AG04449 (cell line): ENCODE measurements at places on chromosomes 7 and 10.

GRCh38 chr7:155961241-155962190 is 149.3 kb upstream of the SHH start:
- no peak for DNase-seq

DNA sequence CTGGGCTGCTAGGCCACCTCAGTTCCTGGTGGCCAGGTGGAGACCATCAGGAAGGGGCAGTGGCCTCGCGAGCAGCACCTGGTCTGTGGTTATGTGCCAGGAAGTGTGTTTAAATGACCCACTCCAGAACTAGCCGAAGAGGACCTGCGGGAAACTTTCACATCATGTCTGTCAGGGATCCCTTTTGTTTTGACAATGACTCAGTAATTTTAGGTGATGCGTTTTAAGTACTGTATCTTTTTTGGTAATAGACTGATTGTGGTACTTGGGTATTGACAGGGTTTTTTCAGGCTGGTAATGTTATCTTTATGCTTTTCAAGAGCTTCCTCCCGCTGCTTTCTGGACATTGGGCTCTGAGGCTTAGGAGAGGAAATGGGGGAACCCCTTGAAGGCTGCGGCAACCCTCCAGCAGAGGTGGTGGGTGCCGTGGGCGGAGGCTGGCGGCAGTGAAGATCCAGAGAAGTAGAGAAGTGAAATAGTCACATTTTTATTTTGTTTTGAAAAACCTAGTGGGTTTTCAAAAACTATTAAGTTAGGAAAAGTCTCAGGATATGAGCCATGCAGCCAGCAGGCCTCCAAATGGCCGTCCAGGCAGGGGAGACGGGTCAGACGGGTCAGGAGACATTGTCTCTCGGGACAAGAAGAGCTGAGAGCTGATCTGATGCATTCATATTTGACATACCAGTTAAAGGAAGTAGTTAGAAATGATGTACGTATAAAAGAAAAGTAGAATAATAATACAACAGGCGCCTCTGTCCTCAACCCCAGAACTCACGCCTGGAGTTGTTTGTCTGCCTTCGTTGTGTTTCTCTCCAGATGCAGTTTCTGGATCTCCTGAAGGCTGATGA is 27.7 kb downstream of the PPP2R2D start:
- DNase-seq: no peak

DNA sequence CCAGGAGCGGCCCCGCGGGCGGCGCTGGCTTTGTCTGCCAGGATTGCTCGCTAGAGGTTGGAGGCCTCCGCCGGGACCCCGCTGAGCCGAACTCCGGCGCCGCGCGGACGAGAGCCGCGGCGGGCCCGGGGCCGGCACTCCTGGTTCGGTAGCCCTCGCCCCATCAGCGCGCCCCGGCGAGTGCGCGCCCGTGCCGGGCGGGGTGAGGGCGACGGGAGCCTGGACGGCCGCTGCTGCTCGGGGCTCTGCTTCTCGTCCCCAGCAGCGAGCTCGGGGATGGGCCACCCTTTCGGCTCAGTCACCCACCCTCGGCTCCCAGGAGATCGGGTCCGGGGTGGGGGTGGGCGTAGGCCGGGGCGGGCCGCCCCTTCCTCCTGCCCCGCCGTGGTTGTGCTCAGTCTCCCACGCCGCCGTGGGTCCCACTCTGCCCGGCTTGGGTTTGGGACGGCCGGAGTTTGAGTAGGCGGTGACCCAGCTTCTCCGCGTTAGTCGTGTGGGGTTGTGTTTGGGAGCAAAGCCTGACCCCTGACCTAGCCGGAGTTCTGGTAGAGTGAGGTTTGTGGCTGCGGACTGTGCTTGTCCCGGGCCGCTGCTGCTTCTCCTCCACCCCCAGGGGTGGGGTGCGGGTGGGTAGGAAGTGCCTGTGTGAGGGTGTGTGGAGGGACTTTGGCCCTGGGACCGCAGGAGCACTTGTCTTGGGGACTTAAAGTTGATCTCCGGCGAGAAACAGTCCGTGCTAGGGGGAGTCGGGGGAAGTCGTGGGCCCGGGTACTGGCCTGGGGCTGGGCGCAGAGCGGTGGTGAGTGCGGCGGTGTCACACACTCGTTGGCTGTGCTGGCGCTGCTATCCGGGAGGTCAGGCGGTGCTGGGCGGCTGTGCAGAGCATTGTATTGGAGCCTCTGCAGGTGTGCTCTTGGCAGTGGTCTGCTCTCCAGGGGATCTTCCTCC is 677 bp downstream of the TSPAN14 start:
- DNase-seq: no peak

DNA sequence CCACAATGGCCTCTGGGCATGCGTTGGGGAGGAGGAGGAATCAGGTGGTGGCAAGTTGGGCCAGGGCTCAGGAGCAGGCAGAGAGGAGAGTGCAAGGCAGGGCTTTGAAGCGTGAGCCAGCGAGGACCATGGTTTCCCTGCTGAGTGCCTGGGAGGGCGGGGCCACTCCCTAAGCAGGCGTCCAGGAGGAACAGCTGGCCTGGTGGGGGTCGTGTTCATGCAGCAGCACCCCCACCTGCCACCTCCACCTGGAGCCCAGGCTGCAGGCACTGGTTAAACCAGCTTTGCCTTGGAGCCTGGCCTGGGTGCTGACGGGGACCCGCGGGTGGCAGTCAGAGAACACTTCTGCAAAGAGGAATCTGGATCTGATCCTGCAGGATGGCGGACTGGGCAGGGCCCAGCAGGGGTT is 24.2 kb upstream of the AQP1 start:
- DNase-seq: no peak

DNA sequence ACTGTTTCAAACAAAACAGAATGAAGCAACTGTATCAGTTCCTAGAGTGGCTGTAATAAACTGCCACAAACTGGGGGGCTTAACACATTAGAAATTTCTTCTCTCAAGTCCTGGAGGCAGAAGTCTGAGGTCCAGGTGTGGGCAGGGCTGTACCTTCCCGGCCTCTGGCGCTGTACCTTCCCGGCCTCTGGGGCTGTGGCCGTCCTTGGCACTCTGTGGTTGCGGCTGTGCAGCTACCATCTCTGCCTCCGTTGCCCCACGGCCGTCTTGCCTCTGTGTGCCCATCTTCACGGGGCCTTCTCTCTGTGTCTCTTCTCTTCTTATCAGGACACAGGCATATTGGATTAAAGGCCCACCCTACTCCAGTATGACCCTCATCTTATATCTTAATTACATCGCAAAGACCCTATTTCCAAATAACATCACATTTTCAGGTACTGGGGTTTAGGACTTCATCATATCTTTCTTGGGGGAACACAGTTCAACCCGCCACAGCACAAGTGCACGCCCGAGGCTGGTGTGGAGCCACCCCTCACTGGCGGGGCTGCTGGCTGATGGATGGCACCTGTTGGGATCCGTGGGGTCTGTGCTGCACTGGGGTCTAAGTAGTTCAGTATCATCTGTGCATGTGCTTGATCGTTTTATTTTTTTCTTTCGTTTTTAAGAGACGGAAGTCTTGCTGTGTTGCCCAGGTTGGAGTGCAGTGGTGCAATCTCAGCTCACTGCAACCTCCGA is 123.2 kb downstream of the ACTR3B start:
- DNase-seq: no peak

GRCh38 chr7:132125096-132125495 is 451.2 kb downstream of the PLXNA4 start:
- DNase-seq: no peak

- DNase-seq: no peak
These were observed 50.0 kb upstream of the ITGB8 start for GRCh38 chr7:20280475-20281351.

DNA sequence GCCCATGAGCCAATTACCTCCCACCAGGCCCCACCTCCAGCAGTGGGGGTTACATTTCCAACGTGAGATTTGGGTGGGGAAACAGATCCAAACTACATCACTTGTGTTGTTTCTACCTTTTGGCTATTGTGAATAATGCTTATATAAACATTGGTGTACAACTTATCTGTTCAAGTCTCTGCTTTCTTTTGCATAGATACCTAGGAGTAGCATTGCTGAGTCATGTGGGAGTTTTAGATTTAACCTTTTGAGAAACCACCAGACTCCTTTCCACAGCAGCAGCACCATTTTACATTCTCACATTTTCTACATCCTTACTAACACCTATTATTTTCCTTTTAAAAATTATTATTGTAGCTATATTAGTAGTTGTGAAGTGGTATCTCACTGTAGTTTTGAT is 14.4 kb upstream of the FRA10AC1 start:
- DNase-seq: no peak

DNA sequence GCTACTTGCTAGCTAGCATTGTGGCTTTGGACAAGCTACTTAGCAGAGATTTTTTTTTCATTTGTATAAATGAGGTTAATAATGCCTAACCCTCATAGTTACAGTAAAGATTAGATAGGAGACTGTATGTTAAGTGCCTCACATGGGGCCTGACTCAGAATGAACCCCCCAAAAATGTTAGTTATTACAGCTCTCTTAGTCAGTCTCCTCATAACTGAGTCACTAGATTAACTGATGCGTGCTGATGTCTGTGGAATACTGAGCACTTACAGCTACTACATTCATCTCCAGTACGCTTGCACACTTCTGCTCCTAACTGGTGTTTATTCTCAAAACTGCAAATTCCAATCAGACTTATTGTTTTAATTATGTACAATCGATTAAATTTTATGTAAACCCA is 315.3 kb downstream of the SNX13 start:
- peak; percentile 63 for DNase-seq

DNA sequence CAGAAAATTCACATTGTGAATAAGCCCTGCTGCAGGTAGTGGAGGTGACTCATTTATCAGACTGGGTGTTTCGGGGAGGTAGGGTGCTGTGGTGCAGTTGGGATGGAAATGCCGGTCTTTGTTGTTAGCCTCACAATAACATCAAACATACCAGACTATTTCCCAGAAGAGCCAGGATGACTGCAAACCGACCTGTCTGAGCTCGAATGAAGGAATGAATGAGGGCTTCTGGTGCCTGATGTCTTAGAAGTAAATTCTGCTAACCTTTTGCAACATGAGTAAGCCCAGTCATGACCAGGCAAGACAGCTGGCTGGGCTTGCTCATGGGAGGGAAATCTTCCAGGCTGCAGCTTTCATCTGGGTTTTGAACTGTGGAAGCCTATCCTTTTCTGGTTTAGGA is 2.4 kb upstream of the VDAC2 start:
- no peak for DNase-seq

- DNase-seq: no peak
These were observed 5.4 kb downstream of the MAFK start for GRCh38 chr7:1535701-1536454.

- DNase-seq: no peak
These were observed 118.2 kb upstream of the C7orf33 start for GRCh38 chr7:148472406-148472805.

DNA sequence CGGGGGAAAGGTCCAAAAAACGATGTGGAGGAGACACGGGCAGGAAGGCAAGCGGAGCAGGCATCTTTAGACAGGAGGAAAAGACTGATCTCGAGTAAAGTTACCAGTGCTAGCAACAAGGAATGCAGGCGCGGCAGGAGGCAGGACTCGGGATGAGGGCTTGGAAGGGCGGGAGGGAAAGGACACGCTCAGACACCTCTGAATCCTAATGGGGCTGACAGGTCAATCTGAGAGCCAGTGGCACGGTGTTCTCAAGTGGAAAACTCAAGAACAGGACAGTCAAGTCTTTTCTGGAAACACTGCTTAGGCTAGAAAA is 155.3 kb upstream of the COBL start:
- no peak for DNase-seq

DNA sequence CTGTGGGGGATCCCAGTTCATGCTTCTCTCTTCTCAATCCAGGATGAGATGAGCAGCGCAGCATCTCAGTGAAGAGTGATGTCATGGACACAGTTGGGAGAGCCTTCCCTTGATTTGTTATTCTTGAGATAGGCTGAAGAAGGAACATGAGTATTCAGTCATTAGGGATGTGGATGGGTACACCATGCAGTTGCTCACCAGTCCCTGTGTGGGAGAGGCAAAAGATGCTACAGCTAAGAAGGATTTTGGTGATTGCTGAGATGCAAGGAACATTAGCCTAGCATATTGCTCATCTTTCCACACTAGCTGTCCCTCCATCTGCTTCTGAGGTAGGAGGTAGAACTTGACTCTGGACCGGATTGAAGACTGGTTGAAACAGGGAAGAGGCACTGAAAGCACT is 179.6 kb downstream of the GALNT17 start:
- no peak for DNase-seq

- no peak for DNase-seq
These were observed 2.0 kb downstream of the SOSTDC1 start for GRCh38 chr7:16463520-16463919.

GRCh38 chr10:132138596-132138995 is 48.2 kb upstream of the DPYSL4 start:
- no peak for DNase-seq
